ENCODE measurements at places on chromosomes 7 and 10.
A peak's percentile ranks its signal among the peaks of the same experiment; 100 is the strongest.

DNA sequence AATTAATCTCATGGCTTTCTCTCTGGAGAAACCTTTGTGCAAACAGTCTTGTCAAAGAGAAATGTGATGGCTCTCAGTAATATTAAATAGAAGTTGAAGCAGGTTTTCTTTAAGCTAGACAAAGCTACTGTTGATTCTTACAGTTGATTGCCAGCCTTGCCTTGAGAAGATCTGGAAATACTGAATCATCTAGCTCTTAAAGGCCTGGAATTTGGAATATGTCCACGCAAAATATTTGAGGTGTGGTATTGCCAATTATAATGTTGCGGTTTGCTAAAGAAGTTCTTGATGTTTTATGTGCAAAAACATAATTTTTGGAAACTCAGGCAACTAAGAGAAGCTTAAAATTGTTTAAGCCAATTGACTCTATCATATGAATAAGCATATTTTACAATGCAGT lies 371.9 kb downstream of the PHF14 start:
- no peak for DNase-seq

DNA sequence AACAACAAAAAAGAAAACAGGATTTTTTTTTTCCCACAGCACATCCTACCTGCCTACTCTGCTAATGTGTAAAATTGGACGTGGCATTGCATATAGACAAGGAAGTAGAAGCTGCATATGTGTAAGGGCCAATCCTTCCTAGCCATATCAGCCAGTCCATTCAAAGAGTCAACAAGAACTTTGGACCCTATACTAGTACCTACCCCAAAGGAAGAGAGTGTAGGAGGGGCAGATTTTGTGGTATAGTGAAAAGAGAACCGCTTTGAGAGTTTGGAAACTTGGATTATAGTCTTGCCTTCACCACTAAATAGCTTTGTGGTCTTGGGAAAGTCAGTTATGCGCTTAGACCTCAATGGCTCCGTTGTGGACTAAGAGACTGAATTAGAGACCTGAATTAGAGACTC lies 12.1 kb upstream of the MCU start:
- DNase-seq = peak; percentile 34

GRCh38 chr10:13890233-13891127 lies 303.7 kb downstream of the PRPF18 start:
- DNase-seq = no peak

GRCh38 chr7:121420976-121421375 lies 24.9 kb upstream of the FAM3C start:
- no peak for DNase-seq

DNA sequence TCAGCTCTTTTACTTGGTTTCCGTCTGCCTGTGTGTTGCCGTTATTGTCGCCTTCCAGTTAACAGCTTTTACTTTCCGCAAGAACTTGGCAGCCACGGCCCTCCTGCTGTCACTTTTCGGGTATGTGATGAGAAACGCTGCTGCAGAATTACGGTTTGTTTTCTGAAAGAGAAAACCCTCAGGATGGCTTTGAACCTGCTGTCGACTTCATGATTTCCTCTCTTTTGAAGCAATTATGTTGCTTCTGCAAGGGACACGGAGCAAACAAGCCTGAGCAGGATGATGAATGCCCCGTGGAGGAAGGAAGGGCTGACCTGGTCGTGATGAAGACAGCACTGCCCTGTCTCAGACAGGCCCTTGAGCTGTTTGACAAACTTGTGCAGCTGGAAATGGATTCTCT lies 339.8 kb downstream of the ABCA13 start:
- no peak for DNase-seq

GRCh38 chr10:51718804-51719291 lies 19.5 kb upstream of the CSTF2T start:
- no peak for DNase-seq

- DNase-seq = no peak
These were observed 55.7 kb upstream of the ZRANB1 start for GRCh38 chr10:124886195-124886594.

- no peak for DNase-seq
These were observed 221.5 kb downstream of the INHBA start for GRCh38 chr7:41481353-41481752.

DNA sequence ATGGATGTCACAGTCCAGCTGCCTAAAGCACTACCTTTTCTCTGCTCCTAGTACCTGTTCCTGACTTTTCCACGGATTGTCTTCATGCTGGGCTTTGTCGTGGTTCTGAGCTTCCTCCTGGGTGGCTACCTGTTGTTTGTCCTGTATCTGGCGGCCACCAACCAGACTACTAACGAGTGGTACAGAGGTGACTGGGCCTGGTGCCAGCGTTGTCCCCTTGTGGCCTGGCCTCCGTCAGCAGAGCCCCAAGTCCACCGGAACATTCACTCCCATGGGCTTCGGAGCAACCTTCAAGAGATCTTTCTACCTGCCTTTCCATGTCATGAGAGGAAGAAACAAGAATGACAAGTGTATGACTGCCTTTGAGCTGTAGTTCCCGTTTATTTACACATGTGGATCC lies 1.3 kb upstream of the INTS15 start:
- no peak for DNase-seq

DNA sequence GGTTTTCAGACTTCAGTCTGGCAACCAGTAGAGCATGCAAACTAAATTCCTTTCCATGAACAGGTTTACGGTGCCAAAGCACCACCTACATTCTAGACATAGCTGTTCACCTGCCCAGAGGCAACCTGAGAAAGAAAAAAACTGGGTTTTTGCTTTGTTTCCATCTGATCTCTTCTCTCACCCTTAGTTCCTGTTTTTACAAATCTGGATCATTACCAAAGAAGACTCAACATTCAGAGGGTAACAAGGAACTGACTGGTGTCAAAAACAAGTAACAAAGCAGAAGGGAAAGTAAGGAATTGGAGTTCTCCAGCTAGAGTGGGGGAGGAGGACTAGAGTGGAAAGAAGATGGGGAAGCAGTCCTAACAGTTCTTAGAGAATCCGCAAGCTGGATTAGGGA lies 36.4 kb downstream of the CPVL start:
- no peak for DNase-seq

DNA sequence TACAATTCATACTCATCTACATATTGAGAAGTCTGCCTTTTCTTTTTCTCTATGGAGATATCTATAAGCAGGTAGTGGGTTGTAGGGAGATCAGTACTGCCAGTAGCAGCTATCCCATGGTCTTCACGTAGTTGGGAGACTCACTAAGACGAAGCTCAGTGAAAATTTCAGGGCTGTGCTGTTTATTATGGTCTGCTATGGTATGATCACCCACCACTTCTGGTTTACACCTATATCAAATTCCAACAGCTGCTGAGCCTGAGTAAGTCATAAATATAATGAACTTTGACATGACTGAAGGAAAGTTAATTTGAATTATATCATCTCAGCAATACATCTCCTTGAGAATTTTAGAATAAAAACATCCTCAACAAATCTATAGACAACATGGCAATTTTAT lies 741.7 kb downstream of the GRM8 start:
- no peak for DNase-seq

GRCh38 chr10:123958241-123958640 lies 66.6 kb upstream of the CPXM2 start:
- peak; percentile 42 for DNase-seq

- DNase-seq = no peak
These were observed 117.7 kb upstream of the GJD4 start for GRCh38 chr10:35487336-35488034.

DNA sequence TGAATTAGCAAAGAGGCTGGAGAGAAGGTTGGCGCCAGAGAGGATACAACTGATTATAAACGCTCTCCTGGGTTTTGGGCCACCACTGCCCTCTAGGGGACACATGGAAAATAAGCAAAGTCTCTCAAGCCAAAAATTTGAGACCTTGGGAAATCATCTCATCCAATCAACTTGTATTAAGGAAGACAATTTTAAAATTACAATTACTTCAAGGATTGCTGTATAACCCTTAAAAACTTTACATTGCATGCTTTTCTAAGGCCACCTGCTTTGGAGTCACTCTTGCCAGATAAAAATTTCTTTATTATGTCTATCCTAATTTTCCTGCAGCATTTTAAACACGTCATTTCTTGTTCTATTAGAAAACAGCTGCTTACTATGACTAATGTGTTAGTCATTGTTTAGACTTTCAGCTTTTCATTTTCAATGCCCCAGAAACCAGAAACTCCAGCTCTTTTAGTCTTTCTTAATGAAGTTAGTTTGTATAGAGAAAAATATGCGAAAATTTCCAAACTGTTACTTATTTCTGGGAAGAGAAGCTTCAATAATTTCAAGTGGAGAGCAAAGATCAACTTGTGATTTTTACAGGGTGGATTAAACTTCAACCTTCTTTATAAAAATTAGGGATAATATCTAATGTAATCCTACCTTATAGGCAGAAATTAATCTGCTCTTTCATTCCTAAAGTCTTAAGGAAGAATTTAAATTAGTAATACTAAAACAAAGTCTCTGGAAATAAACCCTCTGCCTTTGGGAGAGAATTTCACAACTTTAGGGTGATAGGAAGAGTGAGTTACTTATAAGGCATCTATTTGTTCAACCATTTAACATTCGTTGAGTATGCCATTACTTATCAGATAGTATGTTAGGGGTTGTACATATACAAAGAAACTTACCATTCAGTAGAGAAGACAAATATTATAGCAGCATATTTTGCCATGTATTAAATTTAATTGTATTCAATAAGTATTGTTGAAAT lies 20.6 kb upstream of the RHOBTB1 start:
- no peak for DNase-seq

DNA sequence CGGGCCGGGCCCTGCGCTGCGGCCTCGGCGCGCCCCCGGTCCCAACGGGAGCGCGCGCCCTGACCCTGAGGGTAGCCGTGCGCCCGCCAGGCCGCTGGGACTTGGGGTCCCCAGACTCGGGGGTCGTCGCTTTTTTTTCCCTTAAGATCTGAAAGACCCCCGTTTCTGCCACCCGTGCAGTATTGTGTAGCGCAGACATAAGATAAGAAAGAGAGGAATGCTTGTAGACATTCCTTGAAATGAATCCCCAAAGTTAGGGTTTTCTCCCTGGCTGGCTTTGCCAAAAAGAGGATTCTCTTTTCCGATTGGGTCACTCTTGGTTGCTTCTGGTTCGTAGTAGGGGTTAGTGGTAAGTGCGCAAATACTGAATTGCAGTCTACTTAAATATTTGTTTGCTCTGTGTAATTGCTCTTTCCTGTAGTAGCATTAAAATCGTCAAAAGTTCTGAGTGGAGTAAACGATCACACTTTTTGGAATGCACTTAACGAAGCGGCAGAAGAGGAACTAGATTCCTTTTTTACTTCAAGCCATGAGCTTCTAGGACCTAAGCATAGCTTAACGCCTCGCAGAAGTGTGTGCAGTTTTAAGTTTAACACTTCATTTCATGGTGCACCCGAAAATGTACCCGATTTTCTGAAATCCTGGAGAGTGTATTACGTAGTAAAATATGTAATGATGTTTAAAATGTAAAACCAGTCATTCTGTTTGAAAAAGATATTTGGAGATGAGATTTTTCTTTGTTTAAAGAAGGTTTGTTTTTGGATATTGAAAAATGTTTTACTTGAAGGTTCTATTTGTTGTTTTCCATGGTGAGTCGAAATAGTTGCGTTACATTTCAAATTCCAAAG lies 1.3 kb downstream of the CUL1 start:
- DNase-seq = no peak

DNA sequence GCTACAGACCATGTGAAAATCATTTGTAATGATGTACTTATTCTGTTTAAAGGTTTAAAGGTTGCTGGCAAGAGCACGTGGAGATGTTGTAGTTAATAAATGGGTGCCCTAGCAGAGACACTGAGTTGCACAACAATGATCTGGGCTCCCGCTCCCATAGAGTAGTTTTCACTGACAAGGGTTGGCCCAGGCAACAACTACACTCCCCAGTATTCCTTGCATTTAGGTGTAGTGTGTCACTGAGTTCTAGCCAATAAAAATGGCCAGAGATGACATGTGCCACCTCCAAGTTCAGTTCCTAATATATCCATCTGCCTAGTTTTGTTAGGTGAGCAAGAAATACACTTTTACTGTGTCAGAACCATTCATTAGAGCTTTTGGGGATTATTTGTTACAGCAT lies 392.1 kb upstream of the MTPN start:
- DNase-seq = no peak

- no peak for DNase-seq
These were observed 239.2 kb downstream of the GPAM start for GRCh38 chr10:111944331-111944730.

DNA sequence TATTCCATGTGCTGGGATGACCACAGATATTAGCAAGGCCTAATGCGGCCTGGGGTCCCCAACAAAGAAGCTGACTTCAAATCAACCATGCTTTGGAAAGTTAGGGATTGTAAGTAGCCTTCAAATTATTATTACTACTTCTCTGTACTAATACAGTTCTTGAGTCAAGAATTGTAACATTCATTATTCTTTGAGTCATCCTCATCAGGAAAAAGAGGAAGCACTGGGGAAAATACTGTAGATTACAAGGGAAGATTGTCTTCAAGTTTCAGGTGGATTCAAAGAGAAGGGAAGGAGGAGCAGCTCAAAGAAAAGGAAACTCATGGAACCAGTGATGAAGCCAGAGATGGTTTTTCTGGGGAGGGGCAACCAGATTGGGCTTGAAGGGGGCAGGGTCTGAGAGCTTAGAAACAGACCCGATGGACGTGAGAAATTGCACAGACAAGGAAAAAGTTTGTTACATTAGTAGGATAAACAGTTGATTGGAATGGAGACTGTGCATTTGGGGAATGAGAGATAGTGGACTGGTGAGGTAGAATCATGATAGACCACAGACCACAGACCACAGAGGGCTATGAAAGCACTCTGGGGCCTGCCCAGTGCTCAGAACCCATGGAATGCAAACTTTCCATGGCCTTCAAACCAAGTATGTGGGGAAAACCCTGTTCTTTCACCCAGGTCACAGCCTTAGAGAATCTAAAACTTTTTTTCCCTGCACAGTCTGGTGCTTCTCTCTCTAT lies 209.9 kb downstream of the ZNF365 start:
- peak; percentile 62 for DNase-seq

GRCh38 chr10:11403116-11403515 lies 208.3 kb downstream of the USP6NL start:
- no peak for DNase-seq

- DNase-seq = no peak
These were observed 24.3 kb downstream of the SPAG6 start for GRCh38 chr10:22369434-22370072.

GRCh38 chr7:54964136-54964535 lies 54.7 kb upstream of the EGFR start:
- no peak for DNase-seq

GRCh38 chr7:116024826-116025809 lies 5.4 kb downstream of the TFEC start:
- no peak for DNase-seq

DNA sequence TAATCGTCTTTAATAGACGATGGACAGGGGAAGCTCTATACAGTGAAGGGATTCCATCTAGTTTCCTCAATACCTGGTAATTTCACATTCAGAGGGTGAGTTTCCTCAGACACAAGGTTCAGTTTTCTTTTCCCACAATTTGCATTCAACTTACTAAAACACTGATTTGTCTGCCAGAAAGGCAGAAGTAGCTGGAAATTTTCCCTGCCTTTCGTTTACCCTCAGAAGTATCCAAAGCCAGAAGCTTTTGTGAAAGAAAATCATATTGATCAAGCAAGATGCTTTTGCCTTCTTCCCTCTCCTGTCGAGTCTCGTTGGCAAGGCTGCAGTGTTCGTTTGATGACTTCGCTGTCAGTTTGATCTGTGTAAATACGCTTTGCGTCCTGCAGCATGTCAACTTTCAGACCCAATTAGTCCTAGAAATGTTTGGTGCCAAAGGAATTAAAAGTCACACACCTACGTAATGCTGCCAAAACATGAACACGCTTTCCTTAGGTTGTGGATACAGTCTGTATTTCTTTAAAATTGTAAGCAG lies 631.9 kb upstream of the FOXK1 start:
- DNase-seq = no peak

Data from esophagus muscularis mucosa (tissue), 4 donors.